CD4-positive, alpha-beta T cell treated with Interleukin-17A for 1 hour (primary cell): ENCODE measurements at places on chromosomes 1 and 21.
A peak's percentile ranks its signal among the peaks of the same experiment; 100 is the strongest.

DNA sequence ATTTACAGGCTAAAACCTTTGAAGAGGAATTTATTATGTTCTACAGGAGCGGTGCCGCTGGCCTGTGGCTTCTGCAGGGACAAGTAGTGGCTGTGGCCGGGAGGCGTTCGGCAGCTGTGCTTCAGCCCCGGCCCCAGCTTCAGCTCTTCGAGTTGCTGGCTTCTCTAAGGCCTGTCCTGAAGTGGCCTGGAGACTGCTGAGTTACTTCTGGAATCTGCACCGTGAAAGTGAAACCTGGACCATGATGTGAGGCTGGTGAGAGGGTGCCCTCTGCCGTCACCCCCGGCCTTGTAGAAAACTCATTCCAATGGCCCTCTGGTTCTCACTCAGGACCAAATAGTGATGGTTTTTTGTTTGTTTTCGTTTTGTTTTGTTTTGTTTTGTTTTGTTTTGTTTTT, 48.1 kb downstream of the PRKCZ start:
- DNase-seq, result no peak

GRCh38 chr21:29218749-29219148, 80.0 kb upstream of the BACH1 start:
- no peak for DNase-seq

- DNase-seq, result no peak
These were observed 101.3 kb downstream of the PRRX1 start for GRCh38 chr1:170765279-170765678.

- DNase-seq, result no peak
These were observed 222.7 kb upstream of the PTBP2 start for GRCh38 chr1:96498744-96499340.

GRCh38 chr1:51234721-51235425, 1.2 kb upstream of the RNF11 start:
- peak; percentile 37 for DNase-seq

DNA sequence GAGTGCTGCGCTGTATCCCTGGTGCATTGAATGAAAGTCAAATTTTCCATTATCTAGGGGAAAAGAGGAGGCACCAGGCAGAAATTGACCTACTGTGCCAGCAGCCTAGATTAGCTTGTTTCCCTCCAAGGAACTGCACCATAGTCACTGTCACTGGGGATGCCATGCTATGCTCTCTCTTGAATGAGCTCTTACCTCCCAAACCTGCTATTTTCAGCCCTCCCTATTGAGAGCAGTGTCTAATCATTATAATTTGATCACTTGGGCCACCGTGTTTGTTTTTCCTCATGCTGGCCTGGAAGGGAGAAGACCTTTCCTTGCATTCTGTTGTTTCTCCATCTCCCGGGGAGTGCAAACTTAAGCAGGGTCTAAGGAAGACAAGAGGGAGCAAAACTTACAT, 492.9 kb downstream of the SIPA1L2 start:
- DNase-seq, result no peak

GRCh38 chr1:44819196-44819607, 10.9 kb downstream of the BTBD19 start:
- DNase-seq, result no peak

- no peak for DNase-seq
These were observed 1.4 kb downstream of the S100A12 start for GRCh38 chr1:153374071-153374470.

DNA sequence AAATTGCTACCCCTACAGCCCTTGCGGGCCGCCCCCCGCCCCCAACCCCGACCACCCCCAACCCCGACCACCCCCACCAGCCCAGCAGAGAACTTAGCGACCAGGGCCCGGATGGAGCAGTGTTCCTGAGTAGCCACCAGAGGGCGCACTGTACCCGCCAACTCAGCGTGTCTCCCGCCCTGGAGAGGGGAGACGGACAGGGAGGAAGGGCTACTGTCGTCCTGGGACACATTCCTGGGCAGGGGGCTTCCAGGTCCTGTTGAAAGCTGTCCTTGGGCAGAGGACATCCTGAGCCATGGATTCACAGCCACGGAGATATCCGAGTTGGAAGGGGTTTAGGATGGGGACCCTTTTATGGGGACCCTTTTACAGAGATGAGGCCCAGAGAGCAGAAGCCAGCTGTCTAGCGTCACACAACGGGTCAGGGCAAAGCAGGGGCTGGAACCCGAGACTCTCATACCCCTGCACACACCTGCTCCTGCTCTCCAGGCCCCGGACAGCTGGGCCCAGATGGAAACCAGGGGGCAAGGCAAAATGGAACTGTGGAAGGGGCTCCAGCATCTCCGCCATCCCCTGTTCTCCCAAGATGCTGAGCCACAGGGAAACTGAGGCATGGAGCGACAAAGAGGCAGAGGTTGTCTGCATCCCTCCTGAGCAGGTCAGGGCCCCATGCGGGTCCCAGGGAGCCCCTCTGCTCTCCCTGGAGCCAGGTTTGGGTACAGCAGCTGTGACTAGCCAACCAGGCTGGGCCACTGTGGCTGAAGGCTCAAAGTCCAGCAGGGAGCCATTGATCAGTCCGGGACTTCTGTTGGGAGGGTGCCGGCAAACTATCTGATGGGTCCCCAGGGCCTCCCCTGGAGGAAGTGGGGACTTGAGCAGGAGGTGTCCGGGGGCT, 25.0 kb upstream of the LAPTM5 start:
- peak; percentile 73 for DNase-seq

GRCh38 chr1:43800771-43801170, 93.4 kb downstream of the ST3GAL3 start:
- DNase-seq, result no peak

DNA sequence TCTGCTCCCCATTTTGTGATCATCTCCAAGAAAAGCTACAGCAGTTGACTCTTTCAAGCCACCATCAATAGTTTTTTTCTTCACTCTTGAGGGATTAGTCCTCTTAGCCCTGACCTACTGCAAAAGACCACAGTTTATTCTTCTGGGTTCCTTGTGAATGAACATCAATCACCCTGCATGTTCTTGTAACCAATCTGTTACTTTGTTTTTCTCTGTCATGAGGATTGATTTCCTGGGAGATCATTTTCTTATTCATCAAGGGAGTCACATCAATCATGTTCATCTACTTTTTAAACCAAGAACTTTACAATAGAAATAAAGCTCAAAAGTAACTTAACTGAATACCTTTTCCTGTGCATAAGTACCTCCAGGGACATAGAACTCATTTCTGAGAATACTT, 21.8 kb downstream of the ILDR2 start:
- no peak for DNase-seq

- DNase-seq, result no peak
These were observed 99.2 kb downstream of the C1orf21 start for GRCh38 chr1:184485751-184486723.

DNA sequence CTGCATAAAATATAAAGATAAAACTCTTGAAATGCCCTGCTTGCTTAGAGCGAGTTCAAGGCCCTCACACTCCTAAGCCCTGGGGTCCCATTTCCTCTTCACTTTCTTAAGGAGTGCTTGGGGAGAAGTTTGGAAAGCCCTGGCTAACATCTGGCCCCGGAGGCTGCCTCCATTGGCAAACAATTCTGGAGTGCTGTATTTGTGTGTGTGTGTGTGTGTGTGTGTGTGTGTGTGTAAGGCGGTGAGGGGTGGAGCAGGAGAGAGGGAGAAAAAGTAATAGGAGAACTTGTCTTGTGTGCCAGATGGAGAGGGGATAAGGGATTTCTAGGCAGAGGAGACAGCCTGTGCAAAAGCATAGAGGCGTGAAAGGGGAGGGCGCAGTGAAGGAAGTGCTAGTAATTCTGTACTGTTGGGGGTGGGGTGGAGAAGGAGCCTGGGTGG, 578 bp upstream of the TRIM62 start:
- DNase-seq, result no peak

GRCh38 chr21:15728046-15728445, 1.7 kb upstream of the USP25 start:
- DNase-seq, result no peak

GRCh38 chr1:87718241-87718950, 389.7 kb downstream of the LMO4 start:
- DNase-seq, result no peak

GRCh38 chr1:55927702-55928290, 651.6 kb downstream of the PLPP3 start:
- DNase-seq, result no peak

DNA sequence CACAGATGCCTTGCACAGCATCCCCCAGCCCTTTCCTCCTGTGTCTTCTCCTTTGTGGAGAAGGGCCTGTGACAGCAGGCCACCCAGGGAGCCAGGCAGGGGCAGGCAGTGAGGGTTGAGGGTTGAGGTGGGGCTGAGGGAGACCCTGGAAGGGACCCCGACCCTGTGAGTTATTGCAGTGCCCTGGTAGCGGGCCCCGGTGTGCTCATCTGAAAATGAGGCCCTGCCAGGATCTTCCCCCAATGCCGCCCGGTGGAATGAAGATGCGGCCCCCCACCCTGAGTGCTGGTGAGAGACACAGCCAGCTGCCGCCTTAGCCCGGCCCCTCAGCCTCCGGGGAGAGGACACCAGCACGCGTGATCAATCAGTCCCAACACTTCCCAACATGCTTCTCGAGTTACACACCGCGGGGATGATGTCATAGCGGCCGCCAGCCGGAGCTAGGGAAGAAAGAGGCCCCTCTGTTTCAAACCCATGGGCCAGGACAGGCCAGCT, 36.2 kb upstream of the ACTRT2 start:
- DNase-seq, result no peak

DNA sequence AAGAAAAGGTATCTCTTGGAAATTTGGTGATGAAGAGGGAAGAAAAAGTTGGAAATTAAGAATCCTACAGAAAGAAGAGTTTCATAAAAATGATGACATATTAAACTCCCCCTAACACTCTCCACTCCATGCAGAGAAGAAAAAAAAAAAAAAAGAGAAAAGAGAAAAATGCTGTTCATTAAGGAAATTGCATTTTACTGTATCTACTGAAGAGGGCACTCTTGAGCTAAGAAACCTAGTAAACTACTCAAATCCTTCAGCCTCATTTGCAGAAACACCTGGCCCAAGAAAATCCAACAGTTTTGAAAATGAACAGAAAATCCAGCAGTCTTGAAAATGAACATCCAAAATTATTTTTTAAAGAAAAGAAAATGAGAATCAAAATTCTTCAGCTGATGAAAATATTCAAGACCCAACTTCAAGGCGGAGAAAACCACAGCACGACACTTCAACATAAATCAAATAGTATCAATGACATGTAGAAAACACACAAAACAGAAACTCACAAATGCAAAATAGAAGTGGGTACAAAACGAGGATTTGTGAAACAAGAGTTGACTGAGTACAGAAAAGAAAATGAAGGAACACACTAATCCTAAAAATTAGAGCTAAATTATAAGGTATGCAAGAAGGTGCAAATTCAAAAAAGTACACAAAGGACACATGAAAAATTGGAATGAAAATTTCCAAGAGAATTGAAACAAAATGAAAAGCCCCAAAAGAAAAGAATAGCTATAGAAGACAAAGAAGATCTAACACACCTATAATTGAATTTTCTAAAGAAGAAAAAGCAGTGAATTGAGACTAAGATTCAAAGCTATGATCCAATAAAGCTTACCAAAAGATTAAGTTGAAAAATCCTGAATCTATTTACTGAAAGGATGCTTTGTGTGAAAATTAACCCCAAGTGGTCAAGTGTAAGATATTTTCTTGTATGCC, 73.2 kb upstream of the DNAJC6 start:
- DNase-seq, result peak; percentile 49

DNA sequence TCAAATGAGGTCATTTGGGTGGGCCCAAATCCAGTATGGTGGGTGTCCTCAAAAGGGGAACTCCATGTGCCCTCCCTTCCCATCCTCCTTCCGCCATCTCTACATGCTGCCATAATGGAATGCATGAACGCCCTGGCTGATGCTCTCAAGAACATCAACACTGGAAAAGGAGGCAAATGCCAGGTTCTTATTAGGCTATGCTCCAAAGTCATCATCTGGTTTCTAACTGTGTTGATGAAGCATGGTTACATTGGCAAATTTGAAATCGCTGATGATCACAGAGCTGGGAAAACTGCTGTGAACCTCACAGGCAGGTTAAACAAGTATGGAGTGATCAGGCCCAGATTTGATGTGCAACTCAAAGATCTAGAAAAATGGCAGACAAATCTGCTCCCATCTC, 16.6 kb upstream of the TRIM45 start:
- DNase-seq, result no peak

- no peak for DNase-seq
These were observed 696.5 kb upstream of the PTBP2 start for GRCh38 chr1:96025062-96025461.

DNA sequence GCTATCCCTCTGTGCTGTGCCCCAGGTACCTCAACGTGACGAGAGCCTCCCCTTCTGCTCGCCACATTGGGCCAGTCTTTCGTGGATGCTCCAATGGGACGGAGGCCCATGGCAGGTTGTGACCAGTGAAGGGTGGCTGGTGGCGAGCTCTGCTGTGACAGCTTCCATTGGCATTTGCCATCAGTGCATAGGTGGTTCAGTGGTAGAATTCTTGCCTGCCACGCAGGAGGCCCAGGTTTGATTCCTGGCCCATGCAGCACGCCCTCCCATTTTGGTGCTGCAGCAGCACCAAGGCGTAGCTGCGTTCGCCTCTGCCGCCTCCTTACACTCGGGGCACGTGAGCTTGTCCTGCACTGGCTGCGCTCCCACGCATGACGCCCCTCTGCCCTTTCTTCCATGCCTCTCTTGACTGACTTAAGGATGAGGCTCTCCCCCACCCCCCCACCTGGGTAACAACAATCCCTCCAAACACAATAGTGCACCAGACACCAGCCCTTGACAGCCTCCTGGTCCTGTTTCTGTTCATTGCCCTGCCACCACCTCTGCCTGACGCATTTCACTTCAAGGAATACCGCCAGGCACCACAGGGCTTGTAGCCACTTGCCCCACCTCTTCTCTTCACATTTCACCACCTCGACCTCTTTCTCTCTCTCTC, 24.7 kb upstream of the FCGR2A start:
- no peak for DNase-seq

DNA sequence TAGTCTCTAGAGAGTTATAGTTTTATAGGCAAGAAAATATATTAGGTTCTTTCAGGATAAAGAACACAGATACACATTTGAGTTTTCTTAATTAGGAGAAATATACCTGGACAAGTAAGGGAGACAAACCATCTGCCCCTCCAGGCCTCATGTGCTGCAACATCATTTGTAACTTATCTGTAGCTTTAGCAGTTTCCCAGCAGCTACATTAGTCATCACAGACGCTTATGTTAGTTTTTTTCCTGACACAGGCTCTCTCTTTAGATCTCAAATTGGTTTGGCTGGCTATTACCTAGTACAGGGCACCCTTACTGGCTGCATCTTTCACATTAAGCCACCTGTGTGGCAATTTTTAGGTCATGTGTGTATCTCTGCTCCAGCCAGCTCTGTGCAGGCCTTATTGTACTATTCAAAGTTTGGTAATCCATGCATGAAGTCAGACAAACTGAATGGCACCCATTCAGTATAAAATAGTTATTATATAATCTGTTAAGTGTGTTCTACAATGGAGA, 25.9 kb downstream of the GNPAT start:
- no peak for DNase-seq
